ENCODE measurements at places on chromosomes 1 and 21.
A peak's percentile ranks its signal among the peaks of the same experiment; 100 is the strongest.

DNA sequence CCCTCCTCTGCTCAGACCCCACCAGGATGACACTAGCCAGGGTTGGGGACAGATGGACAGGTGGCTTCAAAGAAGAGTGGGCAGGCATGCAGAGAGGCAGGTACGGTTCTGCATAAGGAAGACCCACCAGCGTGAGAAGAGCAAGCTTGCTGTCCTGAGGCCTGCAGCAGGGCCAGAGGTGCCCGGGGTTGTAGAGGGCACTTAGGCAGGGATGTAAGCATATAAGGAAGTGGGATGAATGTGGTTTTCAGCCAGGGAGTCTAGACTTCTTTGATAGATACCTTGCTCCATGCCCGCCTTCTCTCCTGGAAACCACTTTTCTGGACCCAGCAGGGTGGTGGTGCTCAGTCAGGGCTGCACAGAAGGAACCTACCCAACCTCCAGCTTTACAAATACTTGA, 1.4 kb downstream of the TTC39A start:
- no peak for DNase-seq

- DNase-seq, result peak; percentile 92
Measured at GRCh38 chr1:78303620-78304019, 187.2 kb upstream of the PTGFR start.

GRCh38 chr1:184499616-184500015, 112.8 kb downstream of the C1orf21 start:
- no peak for DNase-seq

DNA sequence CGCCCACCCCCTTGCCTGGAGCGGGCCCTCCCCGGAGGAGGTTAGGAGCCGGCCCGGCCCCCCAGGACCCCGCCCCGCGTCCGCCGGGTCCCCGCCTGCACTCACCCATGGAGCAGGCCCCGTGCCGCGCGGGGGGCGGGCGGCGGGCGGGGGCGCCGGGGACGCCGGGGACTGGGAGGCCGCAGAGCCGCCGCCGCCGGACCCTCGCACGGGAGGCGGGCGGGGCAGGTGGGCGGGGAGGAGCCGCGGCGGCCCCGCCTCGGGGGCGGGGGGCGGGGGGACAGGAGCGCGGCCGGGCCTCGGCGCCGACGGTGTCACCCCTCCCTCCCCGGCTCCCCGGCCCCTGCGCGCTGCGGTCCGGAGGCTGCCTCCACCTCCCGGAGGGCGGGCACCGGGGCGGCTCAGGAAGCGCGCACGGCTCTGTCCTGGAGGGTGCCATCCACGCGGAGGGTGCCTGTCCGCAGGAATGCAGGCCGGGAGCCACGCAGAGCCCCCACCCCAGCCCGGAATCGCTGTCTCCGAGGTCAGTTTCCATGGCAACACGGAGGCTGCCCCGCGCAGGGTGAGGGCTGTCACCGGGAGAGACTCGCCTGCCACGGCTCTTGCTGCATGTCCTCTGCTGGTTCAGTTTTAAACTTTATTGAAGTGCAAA, 5.9 kb upstream of the PLEKHG5 start:
- peak; percentile 64 for DNase-seq

DNA sequence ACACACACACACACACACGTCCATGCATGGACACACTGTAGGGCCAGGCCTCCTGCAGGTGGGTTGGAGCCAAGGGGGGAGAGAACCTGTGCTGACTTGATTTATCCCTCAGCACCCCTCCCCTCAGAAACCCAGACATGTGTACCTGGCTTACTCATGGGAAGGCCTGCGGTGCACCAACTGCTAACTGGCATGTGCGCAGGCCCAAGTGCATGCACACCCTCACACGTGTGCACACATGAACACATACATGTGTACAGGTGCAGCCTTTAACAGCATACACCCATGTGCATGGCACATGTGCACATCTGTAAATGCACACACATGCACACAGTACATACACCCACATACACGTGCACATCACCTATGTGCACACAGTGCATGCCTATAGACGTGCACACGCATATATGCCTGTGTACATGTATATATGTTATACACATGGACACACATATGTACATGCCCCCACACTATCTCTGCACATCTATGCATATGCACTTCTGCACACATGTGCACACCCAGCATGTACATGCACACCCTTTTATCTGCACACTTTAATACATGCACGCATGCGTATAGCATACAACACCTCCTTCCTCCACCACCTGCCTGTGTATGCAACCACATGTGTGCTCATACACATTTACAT, 67.5 kb downstream of the TRIM11 start:
- no peak for DNase-seq

DNA sequence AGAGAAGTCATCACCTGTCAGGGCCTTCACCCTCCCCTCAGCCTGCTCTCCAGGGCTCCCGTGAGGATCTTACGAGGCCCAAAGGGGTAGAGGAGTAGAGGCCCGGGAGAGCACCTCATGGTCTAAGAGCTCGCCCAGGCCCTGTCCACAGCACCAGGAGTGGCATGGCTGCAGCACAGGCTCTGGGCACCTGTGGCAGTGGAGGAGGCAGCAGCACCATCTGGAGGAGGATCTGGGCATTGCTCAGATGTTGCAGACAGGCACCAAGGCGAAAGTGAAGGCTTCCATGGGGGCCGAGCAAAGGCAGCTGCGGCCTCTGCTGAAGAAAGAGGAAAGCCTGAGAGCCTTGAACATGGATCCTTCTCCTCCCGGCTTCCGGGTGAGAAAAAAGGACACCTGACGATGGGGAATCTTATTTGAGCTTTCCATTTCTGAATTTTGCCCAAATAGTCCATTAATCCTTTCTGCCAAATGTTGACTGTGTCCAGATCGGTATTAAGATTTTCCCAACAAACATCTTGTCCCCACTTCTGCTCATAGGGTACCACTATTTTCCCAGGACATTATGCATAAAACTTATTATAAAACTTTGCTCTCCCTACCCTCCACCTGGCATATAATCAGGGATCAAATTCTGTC, 604.7 kb downstream of the PTPRC start:
- DNase-seq, result peak; percentile 63

- no peak for DNase-seq
Measured at GRCh38 chr1:30285501-30285932, 437.9 kb downstream of the MATN1 start.

- DNase-seq, result no peak
Measured at GRCh38 chr1:94265011-94265422, 27.6 kb upstream of the ARHGAP29 start.
